NCI-H146 (cell line): ENCODE measurements at places on chromosomes 4 and X.

DNA sequence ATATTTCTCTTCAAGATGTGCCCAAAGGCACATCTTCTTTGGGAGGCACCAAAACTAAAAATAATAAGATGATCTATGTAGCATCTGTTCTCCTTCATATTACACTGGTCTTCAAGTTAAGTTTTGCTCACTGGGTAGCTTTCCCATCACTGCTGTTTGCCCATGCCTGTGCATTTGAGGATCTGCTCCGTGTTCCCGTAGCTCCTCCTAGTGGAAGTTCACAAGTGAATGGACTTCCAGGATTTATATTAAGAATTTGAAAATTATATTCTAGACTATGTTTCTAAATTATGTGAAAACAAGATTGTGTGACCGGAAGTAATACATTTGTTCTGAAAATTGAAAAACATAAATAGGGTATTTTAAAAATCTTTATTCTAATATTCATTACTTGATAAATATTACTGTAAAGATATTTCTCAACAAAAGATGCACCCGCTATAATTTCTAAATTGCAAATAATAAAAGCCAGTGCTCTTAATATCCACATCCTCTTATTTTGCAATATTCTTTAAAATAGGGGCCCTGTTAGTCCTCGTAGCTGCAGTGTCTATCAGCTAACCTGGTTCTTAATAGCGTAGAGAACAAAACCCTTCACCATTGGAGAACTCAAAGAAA, 147.7 kb downstream of the RBM46 start:
- DNase-seq = no peak

- DNase-seq = peak; percentile 85
These were observed 37.2 kb upstream of the MGST2 start for GRCh38 chr4:139628184-139629012.

- no peak for DNase-seq
These were observed 139.2 kb upstream of the AADAT start for GRCh38 chr4:170229006-170229405.

- no peak for DNase-seq
These were observed 339.7 kb upstream of the VCX start for GRCh38 chrX:7503251-7503650.

DNA sequence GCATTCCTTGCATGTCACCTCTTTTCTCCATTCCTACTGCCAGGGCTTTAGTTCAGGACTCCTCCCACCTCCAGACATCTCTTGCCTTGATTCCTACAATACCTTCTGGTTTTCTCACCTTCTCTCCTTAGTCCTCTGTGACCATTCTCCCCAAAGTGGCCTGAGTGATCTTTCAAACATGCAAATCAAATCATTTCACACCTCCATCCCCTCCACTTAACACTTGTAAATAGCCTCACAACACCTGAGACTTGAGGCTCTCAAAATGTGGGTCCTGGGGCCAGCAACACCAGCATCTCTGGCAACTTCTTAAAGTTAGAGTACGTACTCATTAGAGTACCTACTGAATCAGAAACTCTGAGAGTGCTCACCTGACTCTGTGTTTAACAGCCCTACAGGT, 68.4 kb downstream of the RTL9 start:
- DNase-seq = no peak

GRCh38 chrX:74602142-74602541, 12.3 kb downstream of the RLIM start:
- no peak for DNase-seq

DNA sequence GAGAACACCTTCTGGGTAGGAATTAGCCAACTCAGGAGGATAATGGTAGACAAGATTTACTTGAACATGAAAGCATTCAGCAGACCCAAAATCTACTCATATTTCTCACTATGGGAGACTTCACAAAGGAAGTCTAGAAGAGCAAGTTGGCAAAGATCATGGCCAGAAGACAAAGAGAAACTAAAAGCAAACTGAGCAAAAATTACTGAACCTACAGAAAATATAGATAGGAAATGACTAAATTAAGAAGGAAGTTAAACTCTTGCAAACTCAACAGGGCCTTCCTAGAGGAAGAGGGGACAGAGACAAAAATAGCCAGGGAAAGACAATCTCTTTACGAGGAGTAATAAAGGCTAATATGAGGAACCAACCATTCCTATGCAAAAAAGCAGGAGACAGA, 18.7 kb downstream of the CORIN start:
- no peak for DNase-seq

DNA sequence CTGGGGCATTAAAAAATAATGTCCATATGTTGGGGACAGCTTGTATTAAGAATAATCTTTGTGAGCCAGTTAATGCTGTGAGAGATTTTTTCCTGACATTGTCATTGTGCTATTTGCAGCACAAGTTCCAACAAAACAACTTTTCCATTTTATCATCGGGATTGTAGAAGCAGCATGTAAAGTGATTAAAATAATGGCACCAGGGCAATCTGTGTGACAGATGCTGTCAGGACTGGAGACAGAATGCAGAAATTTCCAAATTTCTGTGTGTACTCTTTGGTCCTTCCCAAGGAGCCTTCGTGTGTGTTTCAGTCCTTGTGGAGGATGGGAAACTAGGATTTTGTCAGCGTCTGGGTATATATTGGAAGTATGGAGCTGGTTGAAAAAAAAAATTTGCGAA, 101.5 kb upstream of the LIMCH1 start:
- no peak for DNase-seq

DNA sequence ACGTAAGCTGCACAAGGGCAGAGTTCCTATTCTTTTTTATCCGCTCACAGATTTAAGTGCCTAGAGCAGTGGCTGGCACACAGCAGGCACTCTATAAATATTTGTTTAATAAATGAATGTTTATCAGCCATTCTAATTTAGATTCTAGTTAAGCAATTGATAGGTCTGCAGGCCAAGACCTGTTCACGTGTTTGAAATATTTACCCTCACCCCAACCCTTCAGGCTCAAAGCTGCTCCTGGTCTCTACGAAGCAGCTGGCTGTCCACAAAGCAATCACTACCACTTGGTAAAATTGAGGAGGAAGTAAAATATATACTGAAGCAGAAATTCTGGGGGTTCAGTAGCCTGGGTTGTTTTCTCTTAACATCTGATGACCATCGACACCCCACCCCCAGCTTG, 158.1 kb downstream of the MGST2 start:
- peak; percentile 13 for DNase-seq

- DNase-seq = no peak
These were observed 19.0 kb upstream of the MRPL1 start for GRCh38 chr4:77843628-77844027.

- peak; percentile 1 for DNase-seq
These were observed 424.0 kb upstream of the NDST4 start for GRCh38 chr4:115537387-115537786.

DNA sequence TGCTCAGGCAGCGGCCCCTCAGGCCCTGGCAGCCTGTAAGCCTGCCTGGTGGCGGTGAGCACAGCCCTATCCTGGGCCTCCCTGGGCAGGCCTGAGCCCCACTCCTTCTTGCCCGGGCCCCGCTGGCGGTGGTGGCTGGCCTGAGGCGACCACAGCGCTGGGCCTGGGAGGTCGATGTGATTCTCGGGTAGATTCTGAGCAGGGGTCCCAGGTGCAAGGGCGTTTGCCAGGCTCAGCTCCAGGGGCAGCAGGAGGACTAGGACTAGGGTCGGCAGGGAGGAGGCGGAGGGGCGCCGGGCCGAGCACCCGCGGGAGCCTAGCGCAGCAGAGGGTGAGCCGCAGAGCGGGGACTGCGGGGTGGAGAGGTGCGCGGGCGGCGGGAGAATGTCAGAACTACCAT, 17.0 kb downstream of the FAM9A start:
- DNase-seq = no peak

DNA sequence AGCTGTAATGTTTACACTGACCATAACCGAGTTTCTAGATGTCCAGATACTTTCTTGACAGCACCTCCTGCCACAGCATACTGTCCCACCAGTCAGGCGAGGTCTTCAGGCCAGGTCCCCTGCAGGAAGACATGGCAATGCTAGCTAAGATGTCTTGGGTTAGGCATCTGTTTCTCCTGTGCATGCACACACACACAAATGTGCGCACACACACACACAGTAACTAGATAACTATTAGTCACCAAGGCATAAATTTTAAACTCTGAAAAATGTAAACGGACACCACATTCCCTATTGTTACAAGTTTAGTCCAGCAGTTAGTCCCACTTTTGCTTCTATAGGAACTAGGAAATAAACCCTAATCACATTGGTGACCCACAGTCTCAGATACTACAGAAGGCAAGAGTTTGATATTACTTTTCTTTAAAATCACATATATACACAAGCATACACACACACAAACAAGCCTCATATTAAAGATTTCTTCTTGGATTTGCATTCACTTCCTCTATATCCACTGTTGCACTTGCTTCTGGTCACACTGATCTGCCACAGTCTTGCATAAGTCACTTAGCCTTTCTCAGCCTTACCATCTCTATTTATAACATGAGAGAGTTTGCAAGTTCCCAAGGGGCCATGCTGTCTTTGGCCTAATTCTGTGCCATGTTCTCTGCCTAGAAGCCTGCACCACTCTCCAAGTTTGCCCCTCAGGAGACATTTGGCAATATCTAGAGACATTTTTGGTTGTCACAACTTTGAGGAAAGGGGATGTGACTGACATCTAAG, 32.2 kb downstream of the IL21 start:
- DNase-seq = no peak

- no peak for DNase-seq
These were observed 51.7 kb upstream of the SLC10A4 start for GRCh38 chr4:48431401-48431800.

- no peak for DNase-seq
These were observed 792 bp downstream of the ADRA2C start for GRCh38 chr4:3766785-3767569.

GRCh38 chr4:136106753-136107152, 1425.5 kb downstream of the PCDH18 start:
- DNase-seq = no peak

DNA sequence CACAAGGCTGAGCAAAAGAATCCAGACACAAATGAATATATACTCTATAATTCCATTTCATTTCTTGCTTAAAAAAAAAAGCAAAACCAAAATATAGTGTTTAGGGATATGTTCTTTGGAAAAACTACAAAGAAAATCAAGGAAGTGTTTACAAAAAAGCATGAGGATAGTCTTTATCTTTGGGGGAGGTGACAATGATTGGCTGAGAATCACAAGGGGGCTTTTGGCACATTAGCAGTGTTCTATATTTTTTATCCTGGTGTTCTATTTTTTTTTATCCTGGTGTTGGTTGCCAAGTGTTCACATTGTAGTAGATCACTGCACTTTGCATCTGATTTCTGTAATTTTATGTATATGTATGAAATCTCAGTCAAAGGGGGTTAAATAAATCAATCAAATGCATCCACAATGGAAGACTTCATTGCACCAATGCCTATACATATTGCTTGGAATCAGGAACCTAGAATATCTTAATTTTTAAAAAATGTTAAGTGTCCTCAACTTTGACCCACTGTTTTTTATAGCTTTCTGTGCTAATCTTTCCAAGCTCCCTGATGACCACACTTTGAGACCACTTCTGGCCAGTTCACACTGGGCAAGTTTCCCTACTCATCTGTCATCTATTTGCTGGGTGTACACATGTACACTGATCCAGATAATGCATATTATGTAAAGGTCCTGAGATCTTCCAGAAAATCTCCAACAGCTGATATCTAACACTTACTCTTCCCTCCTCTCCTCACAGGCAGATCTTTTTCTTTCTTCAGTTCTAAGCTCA, 3.7 kb downstream of the TBC1D9 start:
- DNase-seq = no peak

GRCh38 chrX:47556045-47556623, 4.9 kb upstream of the ARAF start:
- DNase-seq = peak; percentile 96

DNA sequence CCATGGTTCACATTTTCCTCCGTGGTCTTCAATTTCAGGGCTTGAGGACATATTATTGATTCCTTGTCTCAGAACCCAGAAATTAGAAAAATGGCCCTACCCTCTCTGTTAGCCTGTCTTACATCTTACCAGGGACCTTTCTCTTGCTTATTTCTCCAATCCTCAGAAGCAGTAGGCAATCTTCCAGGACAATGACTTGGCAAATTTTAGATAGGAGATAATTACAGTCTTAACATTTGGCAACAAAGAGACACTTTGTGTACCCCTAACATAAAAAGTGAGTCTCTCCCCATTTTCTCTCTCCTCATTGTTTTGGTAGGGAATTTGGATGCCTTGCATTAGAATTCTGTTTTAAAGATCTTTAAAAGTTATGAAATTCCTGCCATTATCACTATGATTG, 778.1 kb upstream of the SLIT2 start:
- DNase-seq = no peak

DNA sequence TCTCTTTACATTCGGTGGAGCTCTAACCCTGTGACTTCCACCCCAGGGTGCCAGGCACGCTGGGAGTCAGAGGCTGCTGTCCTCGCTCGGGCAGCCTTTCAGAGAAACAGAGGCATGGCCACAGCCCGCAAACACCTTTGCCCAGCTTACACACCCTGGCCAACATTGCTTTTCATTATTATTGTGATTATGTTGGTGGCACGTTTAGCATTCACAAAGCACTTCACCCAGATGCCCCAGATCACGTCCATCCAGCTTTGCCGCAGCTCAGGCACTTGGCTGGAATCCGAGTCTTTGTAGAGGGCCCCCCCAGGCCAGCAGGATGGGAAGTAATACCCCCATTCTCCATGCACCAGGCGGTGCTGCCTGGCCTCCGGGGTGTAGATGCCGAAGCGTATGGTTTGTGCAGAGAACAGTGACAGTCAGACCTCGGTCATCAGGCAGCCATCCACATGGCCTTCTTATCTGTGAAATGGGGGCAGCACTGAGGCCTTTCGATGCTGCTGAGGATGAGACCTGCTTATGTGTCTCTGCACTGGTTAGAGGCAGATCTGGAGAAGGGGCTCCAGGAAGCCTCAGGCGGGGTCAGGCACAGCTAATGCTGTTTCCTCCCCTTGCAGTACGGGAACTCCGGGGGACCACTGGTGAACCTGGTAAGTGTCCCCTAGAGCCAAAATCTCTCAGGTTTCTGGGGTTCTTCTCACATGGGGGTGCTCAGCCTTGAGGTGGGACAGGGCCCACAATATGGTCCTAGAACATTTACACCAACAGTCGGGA, 22.3 kb downstream of the HTRA3 start:
- no peak for DNase-seq

DNA sequence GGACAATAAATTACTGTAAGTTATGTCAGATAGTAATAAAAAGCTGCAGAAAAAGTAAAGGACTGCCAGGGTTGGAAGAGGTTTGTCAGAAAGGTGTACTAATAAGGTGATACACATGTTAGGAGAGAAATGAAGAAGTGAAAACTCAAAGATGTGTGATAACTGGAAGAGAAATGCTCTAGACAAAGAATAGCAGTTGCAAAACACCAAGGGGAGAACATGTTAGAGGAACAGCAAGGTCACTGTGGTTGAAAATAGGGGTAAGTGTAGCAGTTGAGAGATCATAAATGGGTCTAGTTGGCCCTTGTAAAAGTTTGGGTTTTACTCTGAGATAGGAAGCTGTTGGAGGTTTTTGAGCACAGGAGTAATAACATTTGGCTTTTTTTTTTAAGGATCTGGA, 46.9 kb downstream of the HSPA4L start:
- no peak for DNase-seq
